ENCODE measurements at places on chromosomes 2 and 18.

- no peak for DNase-seq
These were observed 438.7 kb upstream of the MYT1L start for GRCh38 chr2:2769481-2770431.

GRCh38 chr2:232341061-232341738, 37.4 kb upstream of the ALPP start:
- no peak for DNase-seq

DNA sequence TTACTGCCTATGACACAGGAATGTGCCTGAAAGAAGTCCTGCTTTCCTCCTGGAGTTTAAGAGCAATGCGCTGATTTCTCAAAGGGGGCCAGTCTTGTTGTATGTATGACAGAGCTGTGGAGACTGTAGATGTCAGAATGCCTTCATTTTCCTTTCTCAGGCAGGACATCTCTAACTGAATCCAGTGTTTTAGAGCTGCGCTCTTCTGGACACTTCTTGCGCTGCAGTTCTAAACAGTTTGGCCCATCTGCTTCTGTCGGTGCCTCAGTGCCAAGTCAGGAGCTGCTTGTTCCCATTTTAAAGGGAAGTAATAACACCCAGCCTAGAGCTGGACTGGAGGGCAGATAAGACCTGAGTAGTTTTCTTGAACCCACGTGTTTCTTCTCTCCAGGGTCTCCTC, 91.4 kb downstream of the ESCO1 start:
- DNase-seq, result no peak

- no peak for DNase-seq
These were observed 69.8 kb downstream of the NEB start for GRCh38 chr2:151664520-151664919.

GRCh38 chr2:217832115-217832514, 170.7 kb downstream of the TNS1 start:
- DNase-seq, result no peak

- DNase-seq, result no peak
These were observed 315.4 kb downstream of the SMAD2 start for GRCh38 chr18:47615043-47615442.

All from suppressor macrophage (primary cell).